ENCODE measurements at places on chromosomes 16 and 17.

DNA sequence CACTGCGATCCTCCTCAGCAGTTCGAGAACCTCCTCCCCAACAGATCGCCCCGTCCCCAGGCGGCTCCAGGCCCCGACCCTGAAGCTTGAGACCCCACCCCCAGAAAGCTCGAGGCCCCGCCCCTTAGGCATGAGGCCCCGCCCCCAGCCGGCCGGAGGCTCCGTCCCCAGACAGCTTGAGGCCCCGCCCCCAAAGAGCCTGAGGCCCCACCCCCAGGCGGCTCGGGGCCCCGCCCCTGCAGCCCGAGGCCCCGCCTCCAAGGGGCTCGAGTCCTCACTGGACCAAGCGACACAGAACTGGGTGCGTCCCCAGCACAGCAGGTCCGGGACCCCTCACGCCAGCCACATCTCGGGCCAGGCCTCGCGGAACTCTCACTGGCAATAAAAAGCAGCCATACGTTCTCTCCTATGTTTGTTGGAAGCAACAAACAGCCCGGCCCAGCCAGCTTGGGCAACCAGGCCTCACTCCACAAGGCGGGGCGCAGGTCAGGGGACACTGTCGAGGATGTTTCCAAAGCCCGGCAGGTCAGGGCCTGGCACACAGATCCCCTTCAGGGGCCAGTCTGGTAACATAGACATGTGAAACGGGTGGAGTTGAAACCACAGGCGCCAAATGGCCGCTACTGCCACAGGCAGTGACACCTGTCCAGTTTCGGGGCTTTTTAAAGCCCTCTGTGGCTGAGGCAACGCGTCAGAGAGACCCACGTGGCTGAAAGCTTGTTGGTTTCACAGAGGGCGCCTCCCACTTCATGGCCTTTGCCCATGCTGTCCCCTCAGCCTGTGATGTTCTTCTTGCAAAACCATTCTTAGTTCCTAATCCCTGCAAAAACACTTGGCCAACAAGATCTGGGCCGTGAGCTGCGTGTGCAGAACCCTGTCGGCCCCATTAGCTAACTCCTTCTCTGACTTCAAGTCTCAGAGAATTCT is 224.2 kb downstream of the PARN start:
- DNase-seq: no peak

- no peak for DNase-seq
Measured at GRCh38 chr16:74574146-74574545, 32.8 kb downstream of the GLG1 start.

GRCh38 chr17:72618001-72618509 is 474.4 kb downstream of the SLC39A11 start:
- no peak for DNase-seq

GRCh38 chr17:63753215-63753614 is 11.6 kb upstream of the STRADA start:
- DNase-seq: no peak

- DNase-seq: no peak
Measured at GRCh38 chr16:58021661-58022551, 3.6 kb upstream of the MMP15 start.

DNA sequence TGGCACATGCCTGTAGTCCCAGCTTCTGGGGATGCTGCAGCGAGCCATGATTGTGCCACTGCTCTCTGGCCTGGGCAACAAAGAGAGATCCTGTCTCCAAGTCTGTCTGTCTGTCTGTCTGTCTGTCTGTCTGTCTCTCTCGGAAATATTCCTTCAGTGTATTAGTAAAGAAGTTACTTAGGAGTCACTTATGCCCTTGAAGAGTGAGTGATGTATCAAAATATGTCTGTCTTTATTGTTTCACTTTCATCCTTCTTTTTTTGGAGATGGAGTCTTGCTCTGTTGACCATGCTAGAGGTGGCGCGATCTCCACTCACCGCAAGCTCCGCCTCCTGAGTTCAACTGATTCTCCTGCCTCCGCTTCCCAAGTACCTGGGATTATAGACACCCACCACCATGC is 410.5 kb downstream of the WWOX start:
- no peak for DNase-seq

GRCh38 chr17:80803451-80804428 is 187.9 kb upstream of the CHMP6 start:
- no peak for DNase-seq

Data from activated naive CD4-positive, alpha-beta T cell treated with anti-CD3 and anti-CD28 coated beads, Interleukin-2, amount 50 U/mL, for 72 hours (primary cell).